ENCODE measurements at places on chromosomes 12 and 14.

DNA sequence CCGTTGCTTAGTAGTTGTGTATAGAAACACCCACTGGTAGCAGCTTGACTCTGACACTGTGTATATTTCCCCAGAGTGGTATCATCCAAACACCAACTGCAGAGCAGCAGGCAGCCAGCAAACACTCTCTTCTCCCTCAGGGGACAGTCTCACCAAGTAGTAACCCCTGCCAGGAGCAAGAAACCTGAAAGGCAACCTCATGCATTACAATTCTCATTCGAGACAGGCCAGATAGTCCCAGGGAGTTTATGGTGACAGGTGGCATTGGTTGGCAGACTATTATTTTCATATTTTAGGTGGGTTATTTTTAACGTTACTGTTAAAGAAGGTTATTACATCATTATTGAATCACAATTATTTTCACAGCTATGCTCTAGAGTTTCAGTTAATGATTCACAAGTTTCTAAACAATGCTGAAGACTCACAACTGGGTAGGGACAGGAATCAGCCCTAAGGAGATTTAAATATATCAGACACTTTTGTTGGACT lies 222.8 kb downstream of the EGLN3 start:
- no peak for DNase-seq

GRCh38 chr14:49160983-49161382 lies 425.2 kb downstream of the RPS29 start:
- no peak for DNase-seq

DNA sequence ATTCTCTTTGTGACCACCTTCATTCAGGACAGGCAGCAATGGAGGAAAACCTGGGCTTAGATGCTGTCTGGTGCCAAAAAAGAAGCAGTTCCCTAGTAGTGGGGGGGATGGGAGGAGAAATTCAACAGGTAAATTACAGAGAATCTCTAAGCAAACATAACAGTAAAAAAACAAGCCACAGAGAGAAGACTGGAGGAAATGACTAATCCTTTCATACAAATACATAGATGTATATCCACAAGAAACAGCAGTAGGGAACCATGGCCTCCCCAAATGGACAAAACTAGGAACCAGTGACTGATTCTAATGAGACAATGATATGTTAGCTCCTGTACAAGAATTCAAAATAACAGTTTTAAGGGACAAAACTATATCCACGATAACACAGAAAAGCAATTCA lies 513.0 kb downstream of the NAV3 start:
- no peak for DNase-seq

DNA sequence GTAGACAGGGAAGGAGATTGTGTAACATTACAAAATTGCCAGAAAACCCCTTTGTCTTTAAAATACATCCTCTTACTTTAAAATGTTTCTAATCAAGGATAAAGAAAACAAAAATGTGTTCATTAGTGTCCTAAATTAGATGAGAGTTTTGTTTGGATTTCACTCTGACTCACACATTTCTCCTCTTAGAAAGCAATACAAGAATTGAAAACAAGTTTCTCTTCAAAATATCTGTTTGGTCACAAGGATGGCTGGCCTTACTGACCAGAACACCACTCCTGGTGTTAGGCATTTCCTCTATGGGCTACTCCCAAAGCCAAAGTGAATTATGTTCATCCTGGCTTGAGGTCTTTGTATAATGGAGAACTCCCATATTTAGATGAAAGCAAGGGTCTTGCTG lies 6.4 kb downstream of the GUCY2C start:
- DNase-seq: no peak
